ENCODE measurements at places on chromosomes 16 and 17.

DNA sequence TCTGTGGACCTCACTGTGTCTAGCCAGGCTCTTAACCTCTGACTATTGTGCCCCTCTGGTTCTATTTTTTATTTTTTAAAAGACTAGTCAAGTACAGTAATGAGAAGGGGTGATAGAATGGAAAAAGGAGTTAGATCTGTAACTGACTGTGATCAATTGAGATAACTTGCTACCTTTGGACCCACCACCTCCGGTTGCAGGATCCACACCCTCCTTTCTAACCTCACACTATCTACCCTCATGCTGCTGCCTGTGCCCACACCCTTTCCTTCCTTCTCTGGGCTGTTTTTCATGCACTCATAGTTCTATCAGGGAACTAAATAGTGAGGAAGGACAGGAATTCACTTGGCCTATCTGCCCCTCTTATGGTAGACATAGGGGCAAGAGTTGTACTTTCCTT is 172.3 kb downstream of the KATNIP start:
- no peak for DNase-seq

DNA sequence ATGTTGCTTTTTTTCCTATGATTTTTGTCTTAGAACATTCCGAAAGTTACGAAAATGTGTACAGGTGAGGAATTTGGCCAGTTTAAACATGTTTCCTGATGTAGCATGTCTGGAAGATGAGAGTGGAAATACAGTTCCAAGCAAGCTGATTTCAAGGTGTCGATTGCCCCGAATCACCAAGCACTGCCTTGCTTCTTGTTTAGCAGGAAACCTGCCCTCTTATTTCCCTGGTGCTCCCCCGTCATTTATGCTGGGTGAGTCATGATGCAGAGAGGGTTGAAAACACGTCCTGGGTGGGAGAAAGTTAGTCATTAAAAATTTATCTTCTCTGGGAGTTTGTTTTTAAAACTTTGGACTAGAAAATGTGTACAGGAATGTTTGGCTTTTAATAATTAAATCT is 608.6 kb upstream of the EEF2KMT start:
- no peak for DNase-seq

DNA sequence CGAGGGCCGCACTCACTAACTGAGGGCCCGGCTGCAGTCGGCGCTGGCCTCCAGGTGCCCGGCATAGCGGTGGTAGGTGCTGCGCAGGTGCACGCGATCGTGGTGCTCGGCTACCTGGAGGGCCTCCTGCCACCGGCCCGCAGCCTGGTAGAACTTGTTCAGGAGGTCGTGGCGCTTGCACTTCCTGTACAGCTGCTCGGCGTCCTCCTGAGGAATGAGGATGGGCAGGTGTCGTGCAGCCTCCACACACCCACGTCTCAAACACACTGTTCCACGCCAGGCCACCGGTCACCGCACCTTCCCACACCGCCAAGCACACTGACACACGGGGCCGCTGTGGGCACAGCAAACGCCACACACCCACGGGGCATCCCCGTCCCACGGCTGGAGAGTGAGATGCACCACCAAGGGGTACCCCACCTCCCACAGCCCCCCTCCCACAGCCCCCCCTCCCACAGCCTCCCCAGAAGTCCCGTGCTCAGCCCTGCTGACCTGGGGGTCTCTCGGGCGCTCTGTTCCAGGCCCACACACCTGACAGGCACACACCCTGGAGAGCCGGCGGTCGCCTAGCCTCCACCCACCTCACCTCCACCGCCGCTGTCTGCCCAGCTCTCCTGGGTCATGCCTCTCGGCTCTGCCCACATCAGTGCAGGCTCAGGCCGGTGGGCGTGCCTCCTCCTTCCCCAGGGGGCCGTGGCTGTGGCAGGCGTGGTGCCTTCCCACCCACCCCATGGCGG is 7.4 kb upstream of the TMEM204 start:
- DNase-seq, result no peak

DNA sequence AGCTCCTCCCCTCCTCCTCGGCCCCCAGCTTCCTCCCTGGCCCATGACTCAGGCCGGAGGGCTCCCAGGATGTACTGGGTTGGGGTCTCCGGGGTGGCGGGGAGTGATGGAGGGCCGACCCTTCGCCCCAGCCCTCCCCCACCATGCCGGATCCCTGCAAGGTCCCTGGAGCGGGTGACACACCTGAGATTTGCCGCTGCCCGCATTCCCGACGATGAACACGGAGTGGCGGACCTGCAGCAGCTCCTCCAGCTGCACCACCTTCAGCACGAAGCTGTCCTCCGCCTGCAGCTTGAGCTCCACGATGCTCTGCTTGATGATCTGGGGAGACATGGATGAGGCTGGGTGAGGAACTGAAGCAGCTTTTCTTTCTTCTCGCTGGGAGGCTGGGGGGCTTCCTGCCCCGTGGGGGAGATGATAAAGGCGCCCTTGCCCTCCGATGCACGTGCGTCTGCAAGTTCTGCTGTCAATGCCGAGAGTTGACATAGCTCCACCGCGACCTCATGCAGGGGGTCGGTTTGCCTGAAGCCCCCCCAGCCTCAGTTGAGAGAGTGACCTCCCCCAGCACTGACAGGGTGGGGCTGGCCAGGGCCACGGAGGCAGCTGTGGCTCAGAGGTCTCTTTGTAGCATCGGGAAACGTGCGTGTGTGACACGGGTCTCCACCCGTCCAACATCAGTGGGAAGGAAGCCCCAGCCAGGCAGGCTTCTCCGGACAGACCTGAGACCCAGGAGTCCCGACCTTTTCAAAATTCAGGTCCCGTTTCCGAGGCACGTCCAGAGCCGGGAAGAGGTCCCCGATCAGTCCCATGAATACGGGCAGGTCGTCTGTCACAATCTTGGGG is 83.1 kb downstream of the DNAH17 start:
- no peak for DNase-seq

DNA sequence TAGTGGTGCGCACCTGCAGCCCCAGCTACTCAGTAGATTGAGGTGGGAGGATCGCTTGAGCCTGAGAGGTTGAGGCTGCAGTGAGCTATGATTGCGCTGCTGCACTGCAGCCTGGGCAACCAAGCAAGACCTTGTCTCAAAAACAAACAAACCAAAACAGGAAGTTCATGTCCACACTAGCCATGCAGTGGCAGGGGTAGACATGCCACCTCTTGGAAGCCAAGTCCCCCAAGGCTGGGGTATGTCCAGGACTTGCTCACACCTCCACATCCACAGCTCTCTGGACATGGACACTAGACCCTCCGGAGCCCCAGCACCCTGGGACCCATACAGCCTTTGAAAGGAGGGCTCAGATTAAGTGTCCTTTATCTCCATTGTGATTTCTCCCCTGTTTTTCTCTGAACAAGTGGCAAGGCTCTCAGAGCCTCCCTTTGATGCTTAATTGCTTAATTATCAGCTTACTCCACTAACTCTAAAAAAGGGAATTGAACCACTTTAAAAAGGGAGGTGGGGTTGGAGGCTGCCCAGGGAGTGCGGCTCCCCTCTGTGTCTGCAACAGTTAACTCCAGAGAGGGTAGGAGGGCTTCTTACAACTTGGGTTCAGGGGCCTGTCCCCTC is 424.6 kb upstream of the C16orf82 start:
- DNase-seq, result peak; percentile 12

GRCh38 chr16:11130978-11131665 is 124.9 kb downstream of the SOCS1 start:
- no peak for DNase-seq

DNA sequence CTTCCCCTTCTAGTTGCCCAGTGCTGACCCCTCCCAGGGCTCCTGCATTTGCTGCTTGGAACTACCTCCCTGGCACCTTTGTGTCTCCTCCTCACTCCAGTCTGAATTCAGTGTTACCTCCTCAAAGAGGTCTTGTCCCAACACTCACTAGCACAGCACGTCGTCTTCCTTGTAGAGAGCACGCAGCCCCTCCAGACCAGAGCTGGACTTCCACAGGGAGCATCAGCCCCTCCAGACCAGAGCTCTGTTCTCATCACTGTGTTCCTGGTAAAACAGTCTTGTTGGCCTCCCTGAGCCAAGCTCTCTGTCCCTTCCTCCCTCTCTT is 27.8 kb upstream of the MGAT5B start:
- no peak for DNase-seq

DNA sequence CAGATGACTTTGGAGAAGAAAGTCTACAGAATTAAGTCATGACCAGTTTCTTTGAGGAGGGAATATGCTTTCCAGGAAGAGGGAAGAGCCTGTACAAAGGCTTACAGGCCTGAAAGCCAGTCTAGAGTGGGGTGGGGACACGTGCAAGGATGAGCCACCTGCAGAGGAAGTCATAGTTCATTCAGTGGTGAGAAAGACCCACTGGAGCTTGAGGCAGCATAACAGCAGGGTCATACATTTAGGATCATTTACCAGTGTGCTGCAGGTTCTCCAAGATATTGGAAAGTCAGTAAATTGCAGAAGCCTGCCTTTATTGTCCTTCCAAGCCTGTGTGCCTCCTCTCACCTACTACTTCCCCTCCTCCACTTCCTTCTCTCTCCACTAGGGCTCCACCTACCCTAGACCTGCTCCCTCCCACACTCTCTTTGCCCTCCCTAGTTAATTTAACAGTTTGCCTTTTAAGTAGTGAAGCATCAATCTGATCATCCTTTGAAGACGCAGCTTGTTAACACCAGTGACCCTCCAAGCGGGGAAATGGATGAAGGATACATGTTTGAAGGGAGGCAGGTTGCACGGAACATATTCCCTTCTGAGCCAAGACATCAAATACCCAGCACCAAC is 40.2 kb downstream of the CDRT15 start:
- DNase-seq, result no peak

DNA sequence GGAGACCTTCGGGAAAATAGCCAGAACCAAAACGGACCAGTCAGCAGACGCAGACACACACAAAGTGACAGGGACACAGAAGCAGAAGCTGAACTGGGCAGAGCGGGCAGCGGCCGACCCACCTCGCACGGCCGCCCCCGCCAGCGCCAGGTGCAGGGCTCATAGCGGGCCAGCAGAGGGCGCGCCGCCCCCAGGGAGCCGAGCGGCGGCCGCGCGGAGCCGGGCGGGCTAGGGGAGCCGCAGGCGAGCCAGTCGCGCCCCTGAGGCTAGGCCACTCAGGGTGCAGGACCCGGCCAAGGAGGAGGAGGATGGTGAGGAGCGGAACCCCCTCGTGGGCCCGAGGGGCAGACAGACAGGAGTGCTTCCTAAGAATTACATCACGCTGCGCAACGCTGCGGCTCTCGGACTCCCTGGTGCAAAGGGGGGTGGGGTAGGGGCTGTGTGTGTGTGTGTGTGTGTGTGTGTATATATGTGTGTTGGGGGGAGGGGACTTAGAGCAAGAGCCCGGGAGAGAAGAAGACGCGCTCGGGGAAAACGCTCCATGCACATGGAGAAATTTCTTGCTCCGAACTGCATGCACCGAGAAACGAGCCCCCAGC is 913 bp upstream of the NOG start:
- DNase-seq, result peak; percentile 42

DNA sequence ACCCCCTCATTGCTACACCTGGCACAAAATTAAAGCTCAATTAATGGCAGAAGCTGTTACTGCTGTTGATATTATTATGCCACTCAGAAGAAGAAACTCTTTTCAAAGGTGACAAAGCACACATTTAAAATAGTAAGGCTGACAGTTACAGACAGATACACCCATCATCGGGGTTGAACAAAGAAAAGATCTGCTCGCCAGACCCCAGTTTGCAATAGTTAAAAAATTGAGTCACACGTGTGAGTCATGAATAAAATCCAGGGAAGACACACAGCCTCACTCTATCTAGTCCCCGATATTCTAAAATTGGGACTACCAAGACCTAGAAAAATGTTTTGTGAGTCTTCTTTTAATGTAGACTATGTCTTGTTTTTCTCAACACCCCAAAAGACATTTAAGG is 330.0 kb upstream of the SOX9 start:
- DNase-seq, result no peak

- no peak for DNase-seq
These were observed 47.6 kb downstream of the IL21R start for GRCh38 chr16:27449434-27450195.

DNA sequence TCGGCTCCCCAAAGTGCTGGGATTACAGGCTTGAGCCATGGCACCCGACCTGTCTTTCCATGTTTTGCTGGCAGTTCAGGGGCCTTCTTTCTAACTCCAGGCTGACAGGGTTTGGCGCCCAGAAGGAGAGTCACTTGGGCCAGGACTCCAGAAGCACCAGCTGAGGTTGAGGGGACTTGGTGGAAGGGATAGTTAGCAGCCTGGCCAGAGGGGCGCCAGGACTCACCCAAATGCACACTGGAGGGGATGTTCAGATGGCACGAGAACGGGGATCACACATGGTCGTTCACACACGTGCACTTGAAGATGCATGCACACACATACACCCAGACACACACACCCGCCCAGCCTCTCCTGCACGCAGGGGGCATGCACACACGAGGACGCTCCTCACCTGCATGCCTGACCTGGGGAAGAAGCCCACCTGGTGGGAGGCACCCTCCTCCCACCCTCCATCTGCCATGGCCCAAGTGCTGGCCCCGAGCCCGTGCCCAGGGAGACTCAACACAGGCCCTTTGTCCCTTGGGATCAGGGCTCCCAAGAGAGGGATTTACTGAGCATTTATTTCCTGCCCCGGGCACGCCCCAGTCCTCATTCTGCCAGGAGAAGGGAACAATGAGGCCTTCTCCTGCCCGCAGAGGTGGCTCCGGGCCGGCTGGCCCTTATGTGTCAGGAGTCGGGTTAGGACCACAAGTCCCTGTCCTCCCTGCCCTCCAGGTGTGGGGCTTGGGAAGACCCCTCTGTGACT is 2.3 kb upstream of the PRSS21 start:
- no peak for DNase-seq

DNA sequence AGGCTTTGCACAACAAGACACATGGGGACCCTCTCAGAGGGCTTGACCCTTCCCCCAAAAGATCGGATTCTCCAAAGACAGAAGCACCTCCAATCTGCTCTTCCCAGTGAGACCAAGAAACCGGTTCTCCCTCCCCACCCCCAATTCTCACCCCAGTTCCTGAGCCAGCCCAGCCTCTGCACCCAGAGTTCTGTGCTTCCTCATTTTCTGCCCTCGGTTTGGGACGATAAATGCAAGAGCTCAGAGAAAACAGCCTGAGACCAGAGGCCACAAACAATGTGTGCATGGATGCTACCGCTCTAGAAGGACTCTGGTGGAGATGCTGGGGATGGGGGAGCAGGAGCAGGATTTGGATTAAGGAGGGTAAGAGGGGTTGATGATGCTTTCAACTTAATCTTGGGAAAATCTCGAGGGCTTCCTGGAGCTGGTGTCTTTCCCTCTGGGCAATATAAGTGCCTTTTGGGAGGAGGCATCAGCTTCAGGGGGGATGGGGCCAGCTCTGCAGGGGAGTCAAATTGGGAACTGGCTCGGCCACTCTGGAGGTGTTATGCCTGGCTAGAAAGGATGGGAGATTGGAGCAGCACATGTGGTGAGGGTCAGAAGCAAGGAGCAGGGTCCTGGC is 6.0 kb downstream of the KRT15 start:
- DNase-seq, result no peak

- DNase-seq, result peak; percentile 43
These were observed at the start of gene PPL for GRCh38 chr16:4936991-4937781. TSS of gene PPL (minus strand) at chr16:4937148. CDS start at chr16:4937045, 103 bp downstream.
